GM23248 (cell line): ENCODE measurements at places on chromosomes 11 and 22. TPM values are rescaled to one million over a fixed set of nuclear protein-coding genes. Genes with fewer than 3 reads are reported as not detected.

Gene RFPL1
- not detected in 2 replicates for total RNA-seq

Gene NPTXR
- total RNA-seq, result 2.7 and 4.2 TPM in 2 replicates

Gene OR2AT4
- not detected in 2 replicates for total RNA-seq

Gene KRTAP5-2
- total RNA-seq, result not detected in 2 replicates

Gene OR8G5
- not detected in 2 replicates for total RNA-seq

Gene OAF
- 111 and 116 TPM in 2 replicates for total RNA-seq

DNA sequence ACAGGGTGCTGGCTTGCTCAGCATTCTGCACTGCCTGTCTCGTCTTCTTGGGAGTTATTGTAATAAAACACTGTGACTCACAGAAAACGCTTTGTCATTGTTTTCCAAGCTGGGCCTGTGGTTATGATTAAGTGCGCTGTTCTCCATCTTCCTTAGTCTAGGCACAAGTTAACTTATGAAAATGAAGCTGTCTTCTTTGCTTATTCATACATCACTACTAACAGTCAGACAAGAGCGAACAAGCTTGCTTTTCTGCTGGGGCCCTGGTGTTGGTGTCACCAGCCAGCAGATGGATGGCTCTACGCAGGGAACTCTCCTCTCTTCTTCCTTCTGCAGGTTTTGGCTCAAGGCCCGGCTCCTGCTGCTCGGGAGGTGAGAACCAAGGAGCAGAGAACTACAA is 380.1 kb upstream of the SYN3 start:
- peak; percentile 92 for DNase-seq

- DNase-seq, result peak; percentile 72
Measured at GRCh38 chr11:119222308-119222707, 16.2 kb downstream of the CBL start.

GRCh38 chr11:114064216-114064615 is 4.7 kb downstream of the ZBTB16 start:
- DNase-seq, result no peak

DNA sequence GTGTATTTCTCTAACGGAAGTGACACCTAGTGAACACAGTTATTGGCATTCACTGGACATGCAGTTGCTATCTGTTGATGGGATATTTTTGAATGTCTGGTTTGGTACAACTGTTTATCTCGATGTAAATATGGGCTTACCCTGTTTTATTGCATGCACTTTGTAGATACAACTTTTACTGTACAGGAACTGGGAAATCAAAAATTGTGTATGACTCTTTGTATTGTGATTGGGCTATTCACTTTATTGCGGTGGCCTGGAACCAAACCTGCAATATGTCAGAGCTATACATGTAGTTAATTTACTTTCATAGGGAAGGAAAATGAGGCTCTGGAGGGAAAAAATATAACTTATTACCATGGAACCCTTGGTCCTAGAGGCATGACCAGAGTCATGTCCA is 380.7 kb upstream of the KIRREL3 start:
- no peak for DNase-seq

DNA sequence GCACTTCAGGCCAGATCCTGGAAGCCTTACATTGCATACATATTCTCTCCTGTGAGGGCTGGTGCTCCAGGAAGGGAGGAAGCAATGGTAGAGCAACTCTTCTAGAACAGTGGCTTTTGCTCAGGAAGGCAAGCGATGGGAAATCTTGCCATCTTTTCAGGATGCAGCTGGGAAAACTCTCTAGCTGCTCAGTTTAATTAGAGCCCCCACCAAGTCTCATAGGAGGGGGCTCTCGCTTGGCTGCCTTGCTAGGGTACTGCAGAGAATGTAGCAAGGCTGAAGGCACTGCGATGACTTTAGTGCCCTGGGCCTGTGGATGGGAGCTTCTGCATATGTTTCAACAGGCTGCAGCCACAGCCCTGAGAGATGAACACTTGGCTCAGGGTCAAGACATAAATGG is 357.2 kb upstream of the SYN3 start:
- DNase-seq, result no peak

- DNase-seq, result no peak
Measured at GRCh38 chr11:82992223-82992622, 79.5 kb downstream of the RAB30 start.

- no peak for DNase-seq
Measured at GRCh38 chr11:8717544-8717875, 34.9 kb downstream of the RPL27A start.

DNA sequence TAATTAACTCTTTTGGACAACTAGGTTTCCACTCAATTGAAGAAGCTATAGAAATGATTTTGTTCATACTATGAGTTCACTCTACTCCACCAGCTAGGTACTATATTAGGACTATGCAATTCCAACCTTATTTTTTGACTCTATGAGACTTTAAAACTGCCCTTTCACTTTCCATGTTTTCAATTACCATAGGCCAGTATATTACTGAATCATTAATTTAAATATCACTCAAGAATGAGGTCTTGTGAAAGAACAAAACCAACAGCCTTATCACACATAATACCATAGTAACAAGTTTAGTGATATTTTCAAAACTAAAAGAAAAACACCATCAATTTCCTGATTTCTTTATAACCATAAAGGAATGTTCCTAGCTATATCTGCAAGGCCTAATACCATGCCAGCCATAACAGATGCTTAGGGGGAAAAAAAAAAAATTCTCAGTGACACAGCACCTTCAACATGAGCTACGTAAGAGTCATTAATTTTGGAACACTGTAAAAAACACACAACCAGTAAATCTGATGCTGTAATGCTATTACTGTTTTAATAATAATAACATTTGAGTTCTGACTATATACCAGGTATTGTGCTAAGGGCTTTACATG is 6.1 kb downstream of the DCUN1D5 start:
- peak; percentile 50 for DNase-seq

- DNase-seq, result no peak
Measured at GRCh38 chr11:120305286-120305685, 19.8 kb upstream of the TLCD5 start.

DNA sequence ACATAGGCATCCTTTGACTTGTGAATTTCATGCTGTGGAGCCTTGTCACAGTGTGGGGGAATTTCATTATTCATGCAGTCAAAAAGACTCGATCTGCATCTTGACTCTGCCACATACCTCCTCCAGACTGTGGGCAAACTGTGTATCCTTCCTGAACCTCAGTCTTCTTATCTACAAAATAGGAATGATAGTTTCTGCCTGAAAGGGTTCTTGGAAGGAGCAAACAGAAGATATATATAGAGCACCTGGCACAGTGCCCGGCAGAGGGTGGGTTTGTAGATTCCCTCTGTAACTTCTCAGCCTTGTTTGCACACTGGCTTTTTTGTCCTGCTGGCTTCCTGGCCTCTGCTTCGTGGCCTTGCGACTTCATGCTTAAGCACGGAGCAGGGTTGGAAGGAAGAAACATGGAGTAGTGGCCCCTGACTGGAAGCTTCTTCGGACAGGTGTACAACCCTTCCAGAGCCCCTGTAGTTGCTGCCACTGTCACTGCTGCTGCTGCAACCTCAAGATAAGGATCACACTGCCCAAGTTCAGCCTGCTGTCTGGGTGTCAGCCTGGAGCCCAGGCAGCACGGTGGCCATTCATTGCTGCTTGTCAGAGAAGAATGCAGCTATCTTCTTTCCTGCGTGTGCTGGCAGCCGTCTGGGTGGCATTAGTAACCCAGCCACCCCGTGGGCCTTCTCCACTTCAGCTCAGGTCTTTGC is 106.4 kb downstream of the MICAL2 start:
- no peak for DNase-seq

DNA sequence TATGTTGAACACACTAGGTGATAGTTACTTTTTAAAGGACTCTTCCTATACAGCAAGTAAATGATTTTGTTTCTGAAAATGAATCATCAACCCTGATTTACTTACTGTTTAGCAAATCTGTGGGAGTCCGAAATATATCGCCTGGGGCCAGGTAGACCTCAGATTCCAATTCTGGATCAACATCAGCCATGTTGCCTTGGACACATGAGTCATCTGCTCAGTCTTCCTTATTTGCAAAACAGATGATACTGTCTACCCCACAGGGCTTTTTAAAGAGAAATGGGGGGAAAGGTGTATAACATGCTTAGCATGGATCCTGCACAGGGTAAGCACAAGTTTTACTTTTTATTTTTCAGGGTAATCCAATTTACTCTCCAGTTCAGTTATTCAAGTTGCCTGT is 324.2 kb downstream of the TENM4 start:
- DNase-seq, result no peak

DNA sequence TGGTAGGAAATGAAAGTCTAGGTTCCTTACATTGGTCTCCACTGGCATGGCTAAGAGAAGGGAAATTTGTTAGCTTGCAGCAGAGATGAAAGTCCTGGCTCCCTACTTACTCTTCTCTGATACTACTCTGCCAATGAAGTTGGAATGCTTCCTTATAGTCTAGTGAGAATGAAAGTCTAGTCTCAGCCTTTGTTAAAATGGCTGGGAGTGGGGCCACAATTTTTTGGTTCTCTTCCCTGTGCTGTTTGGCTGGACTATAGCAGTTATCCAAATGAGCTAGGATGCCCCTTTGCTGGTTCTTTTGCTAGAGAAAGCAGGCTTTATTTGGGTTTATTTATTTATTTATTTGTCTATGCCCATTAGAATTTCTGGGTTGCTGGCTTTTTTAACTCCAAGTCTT is 414.3 kb downstream of the AASDHPPT start:
- no peak for DNase-seq

- DNase-seq, result peak; percentile 58
Measured at GRCh38 chr11:6655020-6655789, 404 bp downstream of the DCHS1 start.

DNA sequence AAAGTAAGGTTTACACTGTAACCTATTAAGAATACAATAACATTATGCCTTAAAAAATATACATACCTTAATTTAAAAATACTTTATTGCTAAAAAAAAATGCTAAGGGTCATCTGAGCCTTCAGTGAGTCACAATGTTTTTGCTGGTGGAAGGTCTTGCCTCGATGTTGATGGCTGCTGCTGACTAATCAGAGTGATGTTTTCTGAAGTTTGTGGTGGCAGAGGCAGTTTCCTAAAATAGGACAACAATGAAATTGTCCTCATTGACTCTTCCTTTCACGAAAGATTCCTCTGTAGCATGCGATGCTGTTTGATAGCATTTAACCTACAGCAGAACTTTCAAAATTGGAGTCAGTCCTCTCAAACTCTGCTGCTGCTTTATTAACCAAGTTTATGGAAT is 97.6 kb downstream of the FAT3 start:
- DNase-seq, result peak; percentile 71

DNA sequence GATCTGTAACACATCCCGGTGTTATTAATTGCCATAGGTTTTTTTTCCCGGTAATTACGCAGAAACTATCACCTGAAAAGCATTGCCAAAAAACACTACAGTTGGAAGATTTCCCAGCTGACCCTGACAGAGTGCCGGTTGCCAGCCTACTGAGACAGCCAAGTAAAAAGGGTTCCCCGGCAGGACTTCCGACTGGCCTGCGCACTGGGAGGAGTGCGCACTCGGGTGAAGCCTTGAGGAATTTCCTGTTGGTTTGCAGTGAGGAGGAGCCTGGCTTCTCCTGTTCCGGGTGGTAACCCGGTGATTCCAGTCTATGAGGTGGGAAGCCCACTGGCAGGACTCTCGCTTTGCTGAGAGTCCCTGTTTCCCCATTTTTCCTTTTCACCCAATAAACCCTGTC is 52.1 kb downstream of the CNTF start:
- DNase-seq, result no peak

- DNase-seq, result no peak
Measured at GRCh38 chr22:29937940-29938693, 55.1 kb downstream of the MTMR3 start.

DNA sequence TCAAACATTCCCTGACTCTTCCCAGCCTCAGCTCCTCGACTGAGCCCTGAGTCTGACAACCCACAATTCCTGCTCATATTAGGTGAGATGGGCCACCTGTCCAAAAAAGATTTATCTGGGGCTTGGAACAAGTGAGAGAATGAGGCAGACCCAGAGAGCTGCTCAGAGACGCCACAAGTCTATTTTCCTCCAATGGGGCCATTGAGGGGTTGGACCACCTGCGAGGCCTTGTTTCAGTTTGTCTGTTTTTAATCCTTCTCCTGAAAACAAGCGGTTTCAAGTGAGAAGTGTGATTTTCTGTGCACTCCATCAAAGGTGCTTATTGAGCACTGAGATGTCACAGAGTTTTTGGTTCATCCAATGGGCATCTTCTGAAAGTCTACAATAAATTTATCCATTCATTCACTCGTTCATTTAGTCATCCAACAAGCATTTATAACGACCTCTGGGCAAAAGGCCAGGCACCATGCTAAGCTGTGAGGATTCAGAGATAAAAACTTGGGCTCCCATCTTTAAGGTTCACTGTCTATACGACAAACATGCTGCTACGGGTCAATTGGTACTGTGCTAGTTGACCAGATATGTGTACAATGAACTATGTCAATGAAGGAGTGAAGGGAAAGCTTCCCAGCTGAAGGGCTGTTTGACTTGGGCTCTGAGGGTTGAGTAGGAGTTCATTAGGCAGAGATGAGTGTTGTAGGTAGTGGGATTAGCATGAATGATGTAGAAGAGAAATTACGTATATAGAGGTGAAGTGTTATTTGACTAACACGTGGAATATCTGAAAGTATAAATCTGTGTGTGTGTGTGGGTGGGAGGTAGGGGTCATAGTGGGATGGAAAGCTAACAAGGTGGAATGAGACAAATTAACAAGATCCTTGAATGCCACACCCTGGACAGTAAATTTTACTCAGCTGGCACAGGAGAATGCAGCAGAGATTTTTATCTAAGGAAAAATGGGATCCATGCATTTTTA is 168.9 kb downstream of the MIAT start:
- peak; percentile 31 for DNase-seq
